GM20000 (cell line): ENCODE measurements at places on chromosomes 12 and 14.

DNA sequence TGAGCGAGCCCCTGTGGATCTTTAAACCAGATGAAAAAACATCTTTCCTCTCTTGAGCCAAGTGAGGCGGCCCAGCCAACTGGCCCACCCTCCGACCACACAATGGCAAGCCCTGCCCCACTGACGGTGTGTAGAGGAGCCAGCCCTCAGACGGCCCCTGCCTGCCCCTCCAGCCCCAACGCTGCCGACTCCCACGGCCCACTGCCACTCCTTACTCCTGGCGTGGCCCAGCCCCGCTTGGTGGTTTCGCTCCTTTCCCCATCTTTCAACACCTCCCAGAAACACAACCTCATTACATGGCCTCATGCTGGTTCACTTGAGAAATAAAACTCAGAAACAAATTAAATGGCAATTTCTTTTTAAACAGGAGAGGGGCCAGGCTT is 80.6 kb upstream of the DICER1 start:
- DNase-seq = no peak

DNA sequence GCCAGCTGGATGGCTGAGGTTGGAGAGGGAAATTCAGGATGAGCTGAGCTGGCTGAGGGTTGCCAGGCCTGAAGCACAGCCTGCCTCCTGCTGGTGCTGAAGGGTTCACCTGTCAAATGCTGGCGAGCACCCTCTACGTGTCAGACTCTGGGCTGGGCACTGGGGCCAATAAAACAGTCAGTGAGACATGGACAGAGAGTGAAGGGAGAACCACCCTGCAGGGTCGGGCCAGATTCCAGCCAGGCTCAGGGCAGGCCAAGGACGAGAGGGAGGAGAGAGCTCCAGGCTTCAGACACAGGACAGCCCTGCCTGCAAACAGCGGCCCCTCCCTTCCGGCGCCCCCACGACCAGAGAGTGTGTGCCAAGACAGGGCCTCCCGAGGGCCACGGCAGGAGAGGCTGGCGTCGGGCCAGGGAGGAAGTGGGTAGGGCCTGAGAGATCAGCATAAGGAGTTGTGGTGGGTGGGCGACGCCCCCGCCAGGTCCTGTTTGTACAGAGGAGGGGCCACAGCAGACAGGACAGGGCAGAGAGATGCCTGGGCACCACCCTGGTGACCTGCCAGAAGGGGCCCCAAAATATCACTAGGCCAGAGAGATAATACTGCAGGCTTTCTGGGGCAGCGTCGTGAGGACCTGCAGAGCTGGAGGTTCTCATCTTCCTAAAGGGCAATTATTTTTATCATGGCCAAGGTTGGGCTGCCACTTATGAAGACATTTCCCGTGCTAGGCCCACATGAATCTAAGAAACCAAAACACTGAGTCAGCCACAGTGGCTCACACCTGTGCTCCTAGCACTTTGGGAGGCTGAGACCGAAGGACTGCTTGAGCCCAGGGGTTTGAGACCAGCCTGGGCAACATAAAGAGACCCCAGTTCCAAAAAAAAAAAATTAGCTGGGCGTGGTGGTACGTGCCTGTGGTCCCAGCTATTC is 73.1 kb upstream of the GPR68 start:
- no peak for DNase-seq

DNA sequence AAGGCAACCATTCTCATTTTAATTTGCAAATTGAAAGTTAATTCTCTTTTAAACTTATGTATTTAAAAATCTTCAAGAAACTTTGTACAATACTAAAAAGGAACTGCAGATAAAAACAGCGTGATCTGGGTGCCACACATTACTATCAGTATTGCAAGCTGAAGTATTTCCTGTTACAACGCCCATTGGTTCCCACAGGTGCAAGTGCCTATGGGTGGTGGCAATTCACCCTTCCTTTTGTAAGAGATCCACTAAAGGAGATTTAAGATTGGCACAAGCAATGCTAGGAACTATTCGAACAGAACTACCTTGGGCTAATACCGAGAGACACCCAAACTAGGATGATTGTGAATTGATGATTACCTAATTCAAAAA is 13.2 kb downstream of the TAOK3 start:
- no peak for DNase-seq

DNA sequence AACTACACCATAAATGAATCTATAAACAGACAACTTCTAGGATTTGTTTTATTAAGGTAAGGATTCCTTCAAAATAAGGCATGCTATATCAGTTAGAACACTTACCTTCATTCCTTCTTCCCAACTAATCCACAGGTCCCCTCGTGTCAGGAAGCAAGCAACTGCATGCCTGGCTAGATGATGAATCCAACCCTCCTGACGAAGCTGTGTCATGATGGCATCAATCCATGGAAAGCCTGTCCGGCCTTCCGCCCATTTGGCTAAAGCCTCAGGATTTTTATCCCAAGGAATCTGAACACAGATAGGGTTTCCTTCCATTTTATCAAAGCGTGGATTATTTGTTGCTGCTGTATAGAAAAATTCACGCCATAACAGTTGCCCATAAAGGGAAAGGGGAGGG is 12.5 kb upstream of the MTERF2 start:
- no peak for DNase-seq

- DNase-seq = no peak
These were observed 7.4 kb downstream of the FOXN4 start for GRCh38 chr12:109301643-109302168.

DNA sequence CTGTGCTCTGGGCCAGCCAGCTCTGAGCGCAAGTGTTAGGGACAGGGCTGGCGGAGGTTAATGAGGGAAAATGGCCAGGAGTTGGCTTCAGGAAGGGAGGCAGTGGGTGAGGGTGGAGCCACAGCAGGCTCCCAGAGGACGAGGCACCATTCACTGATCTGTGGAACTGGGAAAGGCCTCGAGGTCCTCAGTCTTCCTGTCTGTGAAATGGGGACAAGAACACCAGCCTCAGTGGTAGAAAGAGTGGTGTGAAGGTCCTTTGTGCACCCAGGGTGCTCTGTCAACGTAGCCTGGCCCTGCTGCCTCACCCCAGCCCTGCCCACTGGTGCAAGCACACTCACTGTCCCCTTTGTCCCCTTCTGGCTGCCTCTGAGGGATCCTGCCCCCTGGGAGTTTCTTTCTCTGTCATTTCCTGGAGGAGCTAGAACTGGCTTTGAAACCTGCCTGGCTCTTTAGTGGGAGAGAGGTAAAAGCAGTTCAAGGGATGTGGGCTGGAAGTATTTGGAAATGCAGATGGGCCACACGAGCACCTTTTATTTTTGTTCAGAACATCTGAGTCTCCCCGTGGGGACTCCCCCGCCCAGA is 25.0 kb downstream of the SYNDIG1L start:
- DNase-seq = no peak

- DNase-seq = no peak
These were observed 341.0 kb upstream of the FKBP4 start for GRCh38 chr12:2453761-2454090.
